Activated CD8-positive, alpha-beta memory T cell treated with anti-CD3 and anti-CD28 coated beads for 48 hours (primary cell): ENCODE measurements at places on chromosomes 7 and 10.

GRCh38 chr7:44712012-44712411 is 36.6 kb upstream of the ZMIZ2 start:
- DNase-seq: no peak

DNA sequence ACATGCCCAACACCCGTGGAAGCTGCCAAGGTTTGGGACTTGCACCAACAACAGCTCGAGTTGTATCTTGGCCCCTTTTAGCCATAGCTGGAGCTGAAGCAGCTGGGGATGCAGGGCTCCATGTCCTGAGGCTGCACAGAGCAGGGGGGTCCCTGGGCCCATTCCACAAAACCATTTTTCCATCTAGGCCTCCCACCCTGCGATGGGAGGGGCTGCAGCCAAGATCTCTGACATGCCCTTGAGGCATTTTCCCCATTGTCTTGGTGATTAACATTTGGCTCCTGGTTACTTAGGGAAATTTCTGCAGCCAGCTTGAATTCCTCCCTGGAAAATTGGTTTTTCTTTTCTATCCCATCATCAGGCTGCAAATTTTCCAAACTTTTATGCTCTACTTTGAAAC is 637.8 kb upstream of the VSTM2A start:
- no peak for DNase-seq

DNA sequence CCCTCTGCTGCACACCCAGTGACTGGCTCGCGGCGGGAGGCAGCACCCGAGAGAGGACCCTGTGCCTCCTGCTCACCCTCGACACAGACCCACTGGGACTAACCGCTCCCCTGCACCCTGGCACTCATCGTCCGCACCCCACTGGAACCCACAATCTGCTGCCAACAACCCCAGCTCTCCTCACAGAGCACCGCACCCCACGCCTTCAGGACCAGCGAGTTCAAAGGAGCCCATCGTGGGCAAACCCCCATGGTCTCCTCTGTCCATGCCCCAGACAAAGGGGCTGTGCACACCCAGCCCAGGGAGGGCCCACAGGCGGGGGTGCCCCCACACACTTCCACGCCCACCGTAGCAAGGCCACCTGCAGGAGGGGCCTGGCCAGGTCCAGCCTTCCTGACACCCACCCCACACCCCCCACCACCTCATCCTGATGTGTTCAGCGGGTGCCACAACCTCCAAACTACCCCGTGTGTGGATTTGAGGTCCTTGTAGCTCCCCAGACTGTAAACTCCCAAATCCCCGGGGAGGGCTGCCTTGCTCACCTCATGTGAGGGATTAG is 14.0 kb downstream of the RASGEF1A start:
- no peak for DNase-seq

- DNase-seq: no peak
Observed at GRCh38 chr10:103833731-103834365, 21.5 kb downstream of the SH3PXD2A start.

DNA sequence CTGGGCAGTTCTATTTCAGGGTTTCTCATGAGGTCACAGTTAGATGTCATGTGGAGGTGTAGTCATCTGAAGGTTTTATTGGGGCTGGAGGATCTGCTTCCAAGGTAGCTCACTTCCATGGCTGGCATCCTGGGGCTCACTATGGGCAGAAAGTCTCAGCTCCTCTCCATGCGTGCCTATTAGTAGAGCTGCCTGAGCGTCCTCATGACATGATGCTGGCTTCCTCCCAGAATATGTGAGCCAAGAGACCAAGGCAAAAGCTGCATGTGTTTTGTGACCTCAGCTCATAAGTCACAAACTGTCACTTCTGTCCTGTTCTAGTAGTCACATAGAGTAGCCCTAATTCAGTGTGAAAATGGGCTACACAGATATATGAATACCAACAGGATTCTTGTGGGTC is 524.4 kb downstream of the SUGCT start:
- no peak for DNase-seq

DNA sequence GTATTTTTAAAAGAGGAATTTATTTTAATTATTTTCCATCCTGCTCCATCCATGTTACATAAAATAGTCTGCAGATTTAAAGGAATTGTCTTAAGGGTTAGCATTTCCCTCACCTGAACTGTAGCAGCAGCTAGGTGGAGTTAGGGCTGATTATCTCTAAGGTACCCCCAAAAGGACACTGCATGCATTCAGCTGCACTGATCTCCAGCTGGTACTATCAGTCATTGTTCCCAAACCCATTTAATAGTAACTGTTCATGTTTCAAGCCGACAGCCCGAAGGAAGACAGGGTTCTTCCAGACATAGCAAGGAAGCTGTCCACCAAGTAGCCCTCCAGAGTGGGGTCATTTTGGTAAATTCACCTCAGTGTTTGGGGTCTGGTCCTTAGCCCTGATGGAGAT is 48.7 kb downstream of the FAM171A1 start:
- no peak for DNase-seq

- DNase-seq: no peak
Observed at GRCh38 chr7:138563808-138564207, 103.7 kb downstream of the TRIM24 start.

DNA sequence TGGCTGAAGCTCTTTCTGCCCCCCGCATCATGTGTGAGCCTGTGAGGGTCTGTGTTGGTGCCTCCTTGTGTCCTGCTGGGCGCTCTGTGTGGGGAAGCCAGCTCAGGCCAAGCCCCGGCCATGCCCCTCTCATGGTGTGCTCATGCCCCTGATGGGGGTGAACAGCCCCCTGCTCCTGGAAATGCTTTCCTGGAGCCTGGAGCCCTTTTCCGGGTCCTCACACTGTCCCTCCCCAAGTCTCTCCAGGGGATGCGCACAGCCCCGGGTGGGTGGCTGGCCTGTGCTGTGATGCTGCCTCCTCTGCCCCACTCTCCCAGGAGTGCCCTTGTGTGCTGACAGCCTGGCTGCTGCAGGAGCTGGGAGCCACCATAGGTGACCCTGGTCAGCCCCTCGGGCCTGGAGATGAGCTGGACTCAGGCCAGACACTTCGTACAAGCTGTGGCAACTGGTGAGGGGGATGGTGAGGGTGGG is 20.8 kb upstream of the ZNF862 start:
- DNase-seq: no peak

DNA sequence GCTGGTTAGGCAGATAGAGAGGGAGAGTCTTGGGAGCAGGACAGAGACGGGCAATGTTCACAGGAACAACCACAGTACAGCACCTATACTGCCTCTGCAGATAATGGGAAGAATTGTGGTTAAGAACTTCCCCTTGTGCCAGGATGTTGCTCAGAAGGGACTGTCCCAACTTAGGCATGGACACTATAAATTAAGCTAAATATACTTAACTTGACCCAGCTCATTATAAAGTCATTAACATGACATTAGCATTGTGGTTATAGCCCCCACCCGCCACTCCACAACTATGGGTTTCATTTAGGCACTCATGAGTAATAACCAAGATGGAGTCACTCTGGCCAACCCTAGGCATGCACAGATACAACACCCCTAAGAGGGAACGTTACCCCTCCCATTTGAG is 310.9 kb upstream of the NRG3 start:
- no peak for DNase-seq

DNA sequence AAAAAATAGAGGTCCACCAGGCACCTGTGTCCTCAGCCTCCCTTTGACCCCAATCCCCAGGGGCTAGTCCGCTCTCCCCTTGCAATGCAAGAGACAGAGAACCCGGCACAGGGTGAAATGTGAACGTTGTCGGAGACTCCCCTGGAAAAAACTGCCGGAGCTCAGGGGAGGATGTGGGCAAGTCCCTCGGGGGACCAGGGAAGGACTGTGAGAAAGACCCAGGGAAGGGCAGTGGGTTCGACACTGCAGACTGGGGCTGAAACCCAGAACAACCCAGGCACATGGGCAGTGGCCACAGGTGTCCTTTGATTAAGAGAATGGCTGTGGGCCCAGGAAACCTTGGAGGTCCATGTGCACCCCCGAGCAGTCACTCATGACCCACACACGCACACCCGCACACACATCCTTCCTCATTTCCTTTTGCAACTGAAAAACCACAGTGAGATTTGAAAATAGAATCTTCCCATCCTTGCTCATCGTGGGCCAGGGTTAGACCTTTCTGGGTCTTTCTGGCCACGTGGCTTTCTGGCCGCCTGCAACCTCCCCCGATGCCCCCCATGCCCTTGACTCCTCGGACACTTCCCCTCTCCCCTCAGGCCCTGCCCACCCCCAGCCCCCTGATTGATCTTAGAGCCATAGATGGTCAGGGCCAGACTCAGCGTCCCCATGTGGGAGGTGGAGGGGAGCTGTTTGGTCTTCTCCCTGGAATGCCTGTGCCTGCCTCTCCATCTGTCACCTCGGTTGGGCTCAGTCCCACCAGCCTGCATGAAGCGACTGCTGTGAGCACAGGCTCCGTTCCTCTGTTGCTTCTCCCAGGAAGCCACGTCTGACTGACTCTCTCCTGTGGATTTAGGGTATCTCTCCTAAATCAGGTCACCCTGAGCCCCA is 7.9 kb downstream of the LAT2 start:
- DNase-seq: no peak

DNA sequence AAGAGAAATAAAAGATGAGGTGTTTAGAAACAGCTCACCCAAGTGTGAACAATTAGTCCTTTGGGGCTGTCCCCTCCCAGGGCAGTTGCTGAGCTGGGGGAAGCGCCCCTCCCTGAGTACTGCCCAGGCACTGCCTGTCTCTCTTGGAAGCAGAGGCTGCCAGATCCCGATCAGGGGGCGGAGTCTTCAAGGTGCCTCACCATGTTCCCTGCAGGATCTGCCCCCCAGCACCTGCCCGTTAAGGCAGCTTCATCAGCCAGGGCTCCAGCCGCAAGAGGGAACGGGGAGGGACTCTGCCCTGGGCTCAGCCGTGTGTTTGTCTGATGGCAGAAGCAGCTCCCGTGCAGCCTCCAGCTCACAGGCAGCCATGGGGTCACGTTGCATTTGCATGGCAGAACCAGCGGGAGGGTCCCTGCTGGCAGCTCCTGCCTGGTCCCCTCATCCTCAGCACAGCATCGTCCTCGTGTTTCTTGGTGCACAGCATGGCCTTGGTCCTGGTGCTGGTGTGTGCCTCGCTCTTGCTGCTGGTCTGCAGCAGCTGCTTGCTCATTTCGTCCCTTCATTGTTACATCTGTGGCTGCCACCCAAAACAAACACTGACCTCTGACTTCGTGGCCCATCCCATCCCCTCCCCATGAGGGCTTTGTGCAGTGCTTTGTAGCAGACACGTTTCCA is 10.7 kb upstream of the DPYSL4 start:
- no peak for DNase-seq

DNA sequence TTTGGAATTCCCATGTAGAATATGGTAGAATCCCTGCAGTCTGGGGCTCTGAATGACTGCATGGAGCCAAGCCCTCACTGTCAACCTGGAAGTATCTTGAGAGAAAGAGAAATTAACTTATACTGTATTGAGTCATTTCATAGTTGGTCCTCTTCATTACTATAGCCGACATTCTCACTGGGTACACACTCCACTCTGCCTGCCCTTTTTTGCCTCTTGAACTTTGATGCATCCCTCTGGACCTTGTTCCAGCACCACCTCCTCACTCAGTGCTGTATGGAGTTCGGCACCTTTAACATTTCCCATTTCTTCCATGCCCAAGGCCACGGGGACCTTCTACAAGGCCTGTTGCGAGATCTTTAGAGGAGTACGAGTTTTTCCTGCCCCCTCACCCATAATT is 4.6 kb upstream of the ARHGAP22 start:
- DNase-seq: no peak

- DNase-seq: no peak
Observed at GRCh38 chr7:76371396-76371795, 12.6 kb upstream of the YWHAG start.

GRCh38 chr7:17185690-17186070 is 112.8 kb upstream of the AHR start:
- no peak for DNase-seq

- no peak for DNase-seq
Observed at GRCh38 chr10:60428387-60428737, 38.7 kb upstream of the ANK3 start.

DNA sequence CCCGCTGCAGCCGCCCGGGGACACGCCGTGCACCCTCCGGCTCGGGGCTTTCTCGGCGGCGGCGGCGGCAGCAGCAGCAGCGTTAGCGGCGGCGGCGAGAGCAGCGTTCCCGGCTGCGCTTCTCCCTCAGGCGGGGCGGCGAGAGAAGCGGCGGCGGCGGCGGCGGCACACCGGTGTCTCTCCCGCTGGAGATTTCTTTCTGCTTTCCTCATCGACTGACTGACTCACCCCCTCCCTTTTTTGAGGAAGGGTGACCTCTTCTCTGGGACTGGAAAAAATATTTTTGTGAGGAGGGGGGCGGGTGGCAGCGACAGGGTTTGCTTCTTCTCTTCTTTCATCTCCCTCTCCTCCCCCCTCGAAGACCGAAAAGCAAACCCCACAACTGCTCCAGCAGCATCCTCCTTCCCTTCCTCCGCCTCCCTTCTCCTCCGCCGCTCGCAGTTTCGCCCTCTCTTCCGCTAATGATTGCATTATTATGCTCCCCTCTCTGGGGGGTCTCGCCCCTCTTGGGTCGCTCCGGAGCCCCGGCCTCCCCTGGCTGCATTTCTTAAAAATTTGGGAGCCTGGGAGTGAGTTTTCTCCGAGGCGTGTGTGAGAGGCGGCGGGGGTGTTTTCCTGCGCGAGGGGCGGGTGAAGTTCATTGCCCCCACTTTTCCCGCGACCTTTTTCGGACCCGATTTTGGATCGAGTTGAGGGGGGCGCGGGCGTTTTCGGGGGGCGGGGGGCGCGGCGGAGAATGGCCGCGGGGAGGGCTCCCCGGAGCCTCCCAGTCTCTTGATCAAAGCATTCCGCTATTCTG is 411 bp downstream of the AUTS2 start:
- DNase-seq: no peak

DNA sequence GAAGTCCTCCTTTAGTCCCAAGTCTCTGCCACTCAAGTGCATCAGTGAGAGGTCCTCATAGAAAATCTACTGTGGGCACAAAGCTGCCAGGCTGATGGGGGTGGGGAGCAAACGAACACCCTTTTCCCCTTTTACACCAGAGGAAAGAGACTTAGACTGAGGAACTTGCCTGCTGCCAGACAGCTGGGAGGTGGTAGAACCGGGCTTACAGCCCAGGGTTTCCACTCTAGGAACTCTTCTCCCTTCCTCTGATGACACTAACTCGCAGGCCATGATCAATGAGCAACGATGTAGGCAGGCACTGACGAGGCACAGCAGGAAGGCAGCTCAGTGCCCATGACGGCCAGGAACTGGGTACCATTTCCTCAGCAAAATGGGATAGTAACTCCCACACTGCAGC is 11.0 kb upstream of the SH2D4B start:
- DNase-seq: no peak

DNA sequence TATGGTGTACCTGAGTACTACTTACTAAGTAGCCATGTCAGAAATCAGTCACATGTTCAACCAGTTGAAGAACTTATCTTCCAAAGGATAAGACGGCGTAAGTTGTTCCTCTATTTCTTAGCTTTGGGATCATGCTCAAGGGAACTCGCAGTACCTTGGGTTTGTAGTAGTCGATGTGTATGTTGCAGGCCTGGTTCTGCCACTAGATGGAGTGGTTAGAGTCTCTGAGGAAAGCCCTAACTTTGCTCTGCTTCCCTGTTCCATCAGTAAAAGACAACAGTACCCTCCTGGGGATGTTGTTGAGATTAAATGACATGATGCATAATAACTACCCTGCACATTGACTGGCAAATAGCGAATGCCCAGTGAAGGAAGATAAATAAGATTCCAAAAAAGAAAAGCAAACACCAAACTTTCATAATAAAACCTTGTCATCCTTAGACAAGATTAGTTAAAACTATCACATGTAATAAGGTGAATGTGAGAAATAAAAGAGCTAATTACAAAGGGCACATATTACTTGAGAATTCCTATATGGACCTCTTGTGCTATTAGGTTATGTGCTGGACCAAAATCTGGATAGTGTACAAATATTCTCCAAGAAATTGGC is 165.9 kb downstream of the ABCA13 start:
- DNase-seq: no peak

- DNase-seq: no peak
Observed at GRCh38 chr10:73554721-73555120, 36.4 kb downstream of the USP54 start.
